ENCODE measurements at places on chromosomes 2 and 18.

DNA sequence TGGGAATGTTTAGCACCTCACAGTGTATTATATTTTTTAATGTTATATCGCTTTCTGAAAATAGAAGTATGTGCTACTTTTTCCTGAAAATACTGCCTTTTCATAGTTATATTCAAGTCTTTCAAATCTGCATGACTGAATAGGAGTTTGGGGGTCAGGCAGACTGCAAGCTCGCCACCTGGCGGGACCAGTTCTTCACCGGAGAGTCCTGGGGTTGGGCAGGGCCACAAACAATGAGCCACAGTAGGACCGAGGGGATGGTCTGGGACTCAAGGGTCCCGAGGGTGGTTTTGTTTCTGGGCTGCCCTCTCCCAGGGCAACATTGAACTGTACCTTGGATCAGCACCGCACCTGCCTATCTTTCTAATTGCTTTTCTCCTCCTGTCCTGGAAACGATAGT lies 70.6 kb downstream of the VWA3B start:
- no peak for DNase-seq

DNA sequence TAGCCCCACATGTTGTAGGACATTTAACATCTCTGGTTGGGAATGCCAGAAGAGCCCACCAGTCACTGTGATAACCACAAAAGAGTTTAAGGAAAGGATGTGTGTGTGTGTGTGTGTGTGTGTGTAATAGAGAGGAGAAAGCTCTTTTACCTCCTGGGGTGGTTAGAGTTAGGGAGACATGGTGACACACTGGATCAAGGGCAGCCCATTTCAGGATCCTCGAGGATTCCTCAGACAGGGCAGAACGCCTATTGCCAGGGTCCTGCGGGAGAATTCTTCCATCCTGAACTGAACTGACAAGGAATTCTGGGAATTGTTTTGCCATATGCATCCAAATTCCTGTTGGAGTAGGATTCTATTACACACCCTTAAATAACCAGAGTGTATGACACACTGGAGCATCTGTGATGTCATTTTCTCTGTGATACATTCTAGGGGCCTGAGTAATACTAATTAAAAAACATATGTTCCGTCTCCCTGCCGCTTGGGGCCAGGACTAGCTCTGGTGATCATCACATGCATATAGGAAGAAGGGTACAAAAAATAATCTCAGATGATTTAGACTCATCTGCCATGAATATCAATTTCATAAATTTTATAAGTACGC lies 156.4 kb upstream of the MMADHC start:
- no peak for DNase-seq

DNA sequence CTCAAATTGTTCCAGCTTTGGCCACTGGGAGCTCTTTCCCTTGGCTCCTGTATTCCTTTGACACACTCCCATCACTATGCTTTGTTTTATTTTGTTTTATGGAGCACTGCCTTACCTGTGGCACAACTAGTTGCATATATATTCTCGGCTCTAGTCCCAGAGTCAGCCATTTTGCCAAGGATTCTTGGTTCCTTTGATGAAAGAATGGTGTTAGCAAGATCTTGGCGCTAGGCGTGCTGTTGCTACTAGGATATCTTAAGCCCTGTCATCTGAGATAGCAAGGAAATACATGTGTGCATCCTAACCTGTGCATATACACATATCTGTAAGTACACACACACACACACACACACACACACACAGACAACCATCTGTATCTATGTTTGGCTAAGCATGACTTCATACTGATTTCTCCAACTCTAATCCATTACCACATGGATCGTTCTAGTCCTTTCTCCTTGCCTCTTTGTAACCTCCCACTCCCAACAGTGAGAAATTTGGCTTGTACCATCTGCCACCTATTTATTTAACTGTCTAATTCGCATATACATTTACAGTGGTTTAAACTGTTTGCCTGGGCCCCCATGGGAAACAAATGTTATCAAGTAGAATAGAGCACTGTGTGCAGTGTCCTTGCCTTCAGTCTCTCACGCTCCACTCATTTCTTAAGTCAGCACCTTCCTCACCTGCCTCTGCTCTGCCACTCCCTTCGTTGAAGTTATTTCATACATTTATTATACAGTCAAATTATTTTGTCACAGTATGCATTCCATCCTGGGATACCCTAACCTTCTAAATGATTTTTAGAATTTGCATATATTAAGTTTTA lies 137.5 kb upstream of the MAP3K20 start:
- DNase-seq = no peak

DNA sequence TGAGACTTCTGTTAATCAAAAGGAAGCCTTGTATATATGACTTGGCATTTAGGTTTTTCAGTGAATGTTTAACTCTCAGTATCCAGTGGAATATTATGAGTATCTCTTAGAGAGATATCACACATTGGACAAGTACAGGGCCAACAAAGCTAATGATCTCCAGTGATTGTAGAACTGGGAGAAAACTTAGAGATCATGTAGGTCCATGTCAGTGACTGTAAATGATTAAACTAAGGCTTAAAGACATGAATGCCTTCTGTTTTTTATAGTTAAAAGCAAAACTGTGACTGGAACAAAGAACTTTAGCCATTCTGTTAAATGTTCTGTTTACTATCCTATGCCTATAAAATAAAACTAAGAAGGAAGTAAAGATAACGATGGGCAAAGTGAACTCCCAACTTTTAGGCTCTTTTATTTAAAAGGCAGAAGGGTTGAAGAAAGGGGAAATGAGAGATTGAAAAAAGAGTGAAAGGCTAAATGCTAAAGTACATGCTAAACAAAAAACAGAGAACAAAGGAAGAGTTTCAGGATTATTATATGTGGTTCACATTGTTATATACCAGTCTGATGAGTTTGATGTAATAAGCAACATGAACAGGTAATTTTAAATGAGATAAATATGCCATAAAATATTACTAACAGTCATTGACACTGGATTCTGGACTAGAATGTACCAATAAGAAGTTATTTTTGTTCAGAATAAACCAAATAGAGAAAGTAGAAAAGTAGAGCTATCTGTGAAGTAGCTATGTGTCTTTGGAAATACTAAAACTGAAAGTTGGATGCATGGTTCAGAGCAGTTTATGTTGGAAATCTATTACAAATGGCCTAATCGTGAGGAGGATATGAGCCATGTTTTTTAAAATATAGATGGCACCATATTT lies 37.1 kb upstream of the TNFRSF11A start:
- no peak for DNase-seq

DNA sequence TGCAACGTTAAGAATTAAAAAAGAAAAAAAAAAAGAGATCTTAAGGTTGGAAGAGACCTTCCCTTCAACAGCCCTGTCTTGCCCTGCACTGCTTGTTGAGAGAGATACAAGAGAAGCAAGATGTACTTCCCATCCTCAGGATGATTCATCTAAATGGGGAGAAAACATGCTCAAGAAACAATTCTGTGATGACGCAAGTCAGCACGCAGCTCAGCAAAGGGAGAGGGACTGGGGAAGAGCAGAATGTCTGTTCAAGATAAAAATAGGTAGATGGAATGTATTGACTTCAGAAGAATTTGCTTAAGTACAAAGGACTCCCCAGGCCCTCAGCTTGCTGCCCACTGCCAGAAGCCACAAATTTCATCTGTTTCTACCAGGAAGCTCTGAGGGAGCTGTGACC lies 198.2 kb upstream of the SPRED2 start:
- DNase-seq = no peak

GRCh38 chr2:223101340-223102039 lies 49.5 kb downstream of the KCNE4 start:
- DNase-seq = no peak

DNA sequence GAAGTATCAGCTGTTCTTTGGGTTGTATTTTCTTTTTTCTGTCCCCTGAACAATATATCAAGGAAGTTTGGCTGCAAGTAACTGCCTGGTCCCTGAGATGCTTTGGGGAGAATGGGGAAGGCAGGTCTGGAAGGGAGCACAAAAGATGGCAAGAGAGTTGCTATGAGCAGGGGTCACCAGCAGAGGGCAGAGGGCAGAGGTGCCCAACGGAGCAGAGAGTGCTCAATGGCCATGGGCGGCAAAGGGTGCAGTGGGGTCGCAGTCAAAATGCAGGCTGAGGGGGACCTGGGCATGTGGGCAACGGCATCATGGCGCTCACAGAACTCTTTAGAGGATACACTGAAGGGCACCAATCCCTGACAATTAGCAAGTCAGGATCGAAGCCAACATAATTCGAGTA lies 107.7 kb upstream of the ATP8B1 start:
- no peak for DNase-seq

DNA sequence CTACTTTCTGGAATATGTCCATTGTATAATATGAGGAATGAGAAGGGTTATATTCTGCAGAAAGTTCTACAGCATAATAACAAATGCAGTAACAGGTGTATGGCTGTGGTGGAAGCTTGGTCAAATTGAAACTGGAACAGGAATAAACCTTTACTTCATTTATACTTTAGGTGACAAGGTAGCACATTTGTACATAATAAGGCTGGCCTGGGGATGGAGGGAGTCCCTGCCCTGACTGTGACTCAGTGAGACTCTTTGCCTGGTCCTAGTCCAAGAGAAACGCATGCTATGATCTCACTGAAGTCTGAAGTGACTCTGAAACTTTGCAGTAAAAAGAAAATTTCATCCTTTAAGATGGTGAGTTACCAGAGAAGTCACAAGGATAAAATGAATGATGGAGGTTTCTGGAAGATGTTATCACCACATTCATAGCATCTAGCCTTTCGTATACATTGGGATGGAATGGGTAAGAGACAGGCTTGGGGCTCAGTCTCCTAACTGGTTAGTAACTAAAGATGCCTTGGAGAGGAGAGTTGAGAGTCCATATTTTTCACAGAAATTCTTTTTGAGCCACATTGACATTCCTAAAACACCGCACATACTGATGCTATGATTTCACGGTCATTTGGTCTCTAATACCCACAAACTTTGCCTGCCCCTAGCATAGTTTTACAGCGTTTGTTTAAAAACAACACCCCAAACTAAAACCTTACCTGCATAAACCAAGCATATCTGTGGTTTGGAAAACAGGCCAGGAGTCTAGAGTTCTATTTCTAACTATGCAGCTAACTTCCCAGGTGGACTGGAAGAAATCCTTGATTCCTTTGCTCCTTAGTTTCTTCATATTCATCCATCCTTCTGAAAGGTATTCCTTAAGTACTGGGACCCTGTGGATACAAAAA lies 42.4 kb upstream of the NABP1 start:
- DNase-seq = no peak

GRCh38 chr2:28250006-28250405 lies 142.7 kb upstream of the FOSL2 start:
- no peak for DNase-seq

DNA sequence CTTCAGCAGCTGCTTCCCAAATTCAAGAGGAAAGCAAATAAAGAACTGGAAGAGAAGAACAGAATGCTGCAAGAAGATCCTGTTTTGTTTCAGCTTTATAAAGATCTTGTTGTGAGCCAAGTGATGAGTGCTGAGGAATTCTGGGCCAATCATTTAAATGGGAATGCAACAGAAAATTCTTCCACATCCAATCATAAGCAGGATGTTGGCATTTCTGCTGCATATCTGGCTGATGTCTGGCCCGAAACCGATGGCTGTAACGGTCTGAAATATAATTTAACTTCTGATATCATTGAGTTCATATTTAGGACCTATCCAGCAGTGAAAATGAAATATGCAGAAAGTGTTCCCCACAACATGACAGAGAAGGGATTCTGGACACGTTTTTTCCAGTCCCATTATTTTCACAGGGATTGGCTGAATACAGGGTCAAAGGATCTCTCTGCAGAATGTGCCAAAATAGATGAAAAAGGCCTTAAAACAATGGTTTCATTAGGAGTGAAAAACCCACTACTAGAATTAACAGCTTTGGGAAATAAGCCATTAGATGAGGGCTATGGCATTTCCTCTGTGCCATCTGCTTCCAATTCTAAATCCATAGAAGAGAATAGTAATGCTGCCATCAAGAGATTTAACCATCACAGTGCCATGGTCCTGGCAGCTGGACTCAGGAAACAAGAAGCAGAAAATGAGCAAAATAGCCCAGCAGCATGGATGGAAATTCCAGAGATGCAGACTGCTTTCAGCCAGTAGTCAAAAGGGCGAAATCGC lies 175.6 kb downstream of the MC4R start:
- no peak for DNase-seq

DNA sequence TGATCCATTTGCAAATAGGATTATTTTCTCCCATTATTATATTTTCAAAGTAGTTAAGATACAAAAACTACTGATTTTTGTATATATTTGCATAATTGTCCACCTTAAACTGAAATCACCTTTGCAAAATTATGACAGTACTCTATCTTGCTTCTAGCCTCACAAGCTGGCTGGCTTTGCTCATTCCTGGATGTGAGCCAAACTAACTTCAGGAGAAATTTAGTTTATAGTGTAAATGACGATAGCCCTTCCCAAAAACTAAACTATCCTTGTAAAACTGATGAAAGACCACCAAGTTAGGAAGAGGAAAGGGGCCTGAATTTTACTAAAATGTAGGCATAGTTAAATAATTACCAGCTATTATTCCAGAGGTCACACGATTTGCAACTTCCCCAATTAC lies 87.3 kb downstream of the ADD2 start:
- DNase-seq = no peak

Data from right lung (tissue), 10 donors.